Activated T-helper 2 cell treated with anti-CD3 and anti-CD28 coated beads, Interferon-gamma antibody, Interleukin-2, Interleukin-4, amounts not matched to agents 10 μg/mL and 5 μg/mL and 100 μg/mL, durations not matched to agents 14 hours and 24 hours and 36 hours (primary cell): ENCODE measurements at places on chromosomes 1 and 21. TPM values are rescaled to one million over a fixed set of nuclear protein-coding genes. Genes with fewer than 3 reads are reported as not detected.

- no peak for DNase-seq
- no peak overlapping the region for H3K27ac ChIP-seq
- H3K4me1 ChIP-seq, result peaks cover 16% of the 10 kb centered on the region
- H3K27me3 ChIP-seq, result no peaks in the 10 kb centered on the region
- H3K36me3 ChIP-seq, result no peaks in the 10 kb centered on the region
Observed at GRCh38 chr1:78079580-78079979, 33.8 kb downstream of the GIPC2 start.

- no peak overlapping the region for H3K4me3 ChIP-seq
- H3K4me1 ChIP-seq, result no peaks in the 10 kb centered on the region
- H3K27me3 ChIP-seq, result no peaks in the 10 kb centered on the region
- DNase-seq, result no peak
Observed at GRCh38 chr1:212930986-212931678, 19.2 kb upstream of the VASH2 start.

DNA sequence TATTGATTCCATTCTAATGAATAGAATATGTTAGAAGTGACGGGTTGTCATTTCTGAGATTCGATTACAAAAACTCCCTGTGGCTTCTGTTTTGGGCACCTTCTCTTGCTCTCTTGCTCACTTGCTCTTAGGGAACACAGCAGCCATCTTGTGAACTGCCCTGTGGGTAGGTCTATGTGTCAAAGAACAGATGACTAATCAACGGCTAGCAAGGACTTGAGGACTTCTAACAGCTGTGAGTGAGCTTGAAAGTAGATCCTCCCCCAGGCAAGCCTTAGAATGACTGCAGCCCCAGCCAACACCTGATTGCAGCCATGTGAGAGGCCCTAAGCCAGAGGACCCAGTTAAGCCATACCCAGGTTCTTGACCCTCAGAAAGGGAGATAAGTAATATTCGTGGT lies 49.3 kb downstream of the AZIN2 start:
- peaks cover 57% of the 10 kb centered on the region for H3K4me1 ChIP-seq
- no peak for DNase-seq
- H3K4me3 ChIP-seq, result no peak overlapping the region
- peaks cover 35% of the 10 kb centered on the region for H3K36me3 ChIP-seq

- no peaks in the 10 kb centered on the region for H3K27me3 ChIP-seq
- peak; percentile 65 for DNase-seq
- H3K4me1 ChIP-seq, result peaks cover 28% of the 10 kb centered on the region
- no peak overlapping the region for H3K4me3 ChIP-seq
- peaks cover 15% of the 10 kb centered on the region for H3K36me3 ChIP-seq
Observed at GRCh38 chr1:111471012-111471411, 2.8 kb upstream of the C1orf162 start.

WLS gene
- total RNA-seq, result not detected in 2 replicates
